ENCODE measurements at places on chromosomes 3 and 15.

- DNase-seq = no peak
Observed at GRCh38 chr3:89264037-89264560, 156.7 kb downstream of the EPHA3 start.

- no peak for DNase-seq
Observed at GRCh38 chr3:39748002-39748401, 61.4 kb upstream of the MYRIP start.

DNA sequence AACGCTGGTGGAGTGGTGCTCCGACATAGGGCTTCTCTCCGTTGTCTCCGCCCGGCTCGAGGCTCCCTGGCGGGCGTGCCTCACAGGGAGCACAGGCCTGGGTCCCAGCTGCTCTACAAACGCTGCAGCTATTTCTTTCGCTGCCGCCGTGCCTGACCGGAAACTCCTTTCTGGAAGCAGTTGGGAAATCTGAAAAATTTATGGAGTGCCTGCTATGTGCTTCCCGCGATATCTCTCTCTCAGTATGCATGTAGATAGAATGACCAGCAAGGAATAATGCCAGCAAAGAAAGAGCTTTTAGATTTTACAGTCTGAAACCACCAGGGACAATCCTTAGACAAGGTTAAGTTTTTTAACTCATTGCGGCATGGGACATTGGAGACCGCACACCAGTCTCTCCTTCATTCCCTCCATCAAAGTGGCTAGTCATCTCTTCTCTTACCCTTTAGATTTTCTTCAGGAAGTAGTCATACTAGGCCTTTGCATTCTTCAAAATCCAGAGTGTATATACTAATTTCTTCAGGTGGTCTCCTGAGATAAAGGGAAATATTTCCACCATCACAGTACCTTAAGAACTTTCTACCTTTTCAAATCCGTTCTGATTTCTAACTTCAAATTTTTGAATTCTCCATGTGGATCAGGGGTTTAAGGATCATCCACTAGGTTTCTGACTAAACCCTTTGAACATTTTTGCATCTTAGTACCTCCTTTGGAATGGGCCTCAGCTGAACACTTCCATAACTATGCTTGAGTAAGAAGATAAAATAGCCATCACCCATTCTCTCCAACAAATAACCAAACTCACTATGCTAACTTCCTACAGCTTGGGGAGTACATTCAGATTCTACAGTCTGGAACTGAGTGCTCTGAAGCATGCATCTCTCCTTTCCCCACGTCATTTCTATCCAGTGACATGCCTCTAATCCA, 1.1 kb upstream of the NPHP3 start:
- DNase-seq = peak; percentile 4

GRCh38 chr3:68135067-68135466, 480.7 kb upstream of the SUCLG2 start:
- DNase-seq = no peak

Measured in AG10803 (cell line).